Psoas muscle (tissue), 8 donors: ENCODE measurements at places on chromosomes 2 and 18.

GRCh38 chr2:11502740-11503292 is 31.0 kb upstream of the GREB1 start:
- no peak for DNase-seq

- DNase-seq, result no peak
Measured at GRCh38 chr2:20448246-20448976, 1.5 kb downstream of the RHOB start.

GRCh38 chr2:49973436-49973835 is 819.1 kb upstream of the FSHR start:
- no peak for DNase-seq

- DNase-seq, result no peak
Measured at GRCh38 chr2:68237976-68238580, 14.3 kb downstream of the PPP3R1 start.

DNA sequence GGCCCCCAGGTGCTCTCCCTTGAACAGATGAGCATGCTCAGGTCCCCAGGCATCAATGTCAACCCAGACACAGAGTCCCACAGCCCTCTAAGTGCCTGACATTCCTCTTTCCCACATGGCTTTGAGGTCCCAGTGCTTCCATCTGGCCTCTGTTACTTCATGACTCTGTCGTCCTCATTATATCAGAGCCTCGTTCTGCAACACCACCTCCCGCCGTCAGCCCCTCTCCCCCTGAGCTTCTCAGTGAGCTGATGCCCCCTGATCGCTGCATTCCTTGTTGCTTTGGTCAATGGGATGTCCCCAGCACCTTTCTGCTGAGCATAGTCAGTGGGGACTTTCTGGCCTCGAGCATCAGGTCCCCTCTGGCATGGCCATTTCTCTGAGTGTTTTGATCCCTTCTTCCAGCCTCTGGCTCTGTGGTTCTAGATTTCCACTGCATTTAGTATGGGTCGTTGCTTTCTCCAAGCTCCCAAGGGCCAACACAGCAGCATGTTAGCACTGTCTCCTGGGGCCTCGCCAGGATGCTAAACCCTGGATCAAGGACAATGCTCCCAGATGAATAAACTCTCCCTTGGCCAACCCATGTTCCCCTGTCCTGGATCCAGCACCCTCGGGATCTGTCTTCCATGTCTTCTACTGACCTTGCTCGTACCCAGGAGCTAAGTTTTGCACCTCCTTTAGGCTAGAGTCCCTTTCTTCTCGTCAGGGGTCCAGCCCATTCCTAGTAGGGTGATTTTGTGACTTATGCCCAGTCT is 143.2 kb upstream of the TWIST2 start:
- no peak for DNase-seq

- DNase-seq, result no peak
Measured at GRCh38 chr18:78913395-78913794, 66.2 kb upstream of the SALL3 start.

GRCh38 chr2:861655-862354 is 88.8 kb upstream of the SNTG2 start:
- DNase-seq, result no peak

GRCh38 chr2:171237751-171238505 is 77.2 kb upstream of the TLK1 start:
- DNase-seq, result no peak

- DNase-seq, result no peak
Measured at GRCh38 chr18:10190564-10190963, 263.9 kb upstream of the APCDD1 start.

DNA sequence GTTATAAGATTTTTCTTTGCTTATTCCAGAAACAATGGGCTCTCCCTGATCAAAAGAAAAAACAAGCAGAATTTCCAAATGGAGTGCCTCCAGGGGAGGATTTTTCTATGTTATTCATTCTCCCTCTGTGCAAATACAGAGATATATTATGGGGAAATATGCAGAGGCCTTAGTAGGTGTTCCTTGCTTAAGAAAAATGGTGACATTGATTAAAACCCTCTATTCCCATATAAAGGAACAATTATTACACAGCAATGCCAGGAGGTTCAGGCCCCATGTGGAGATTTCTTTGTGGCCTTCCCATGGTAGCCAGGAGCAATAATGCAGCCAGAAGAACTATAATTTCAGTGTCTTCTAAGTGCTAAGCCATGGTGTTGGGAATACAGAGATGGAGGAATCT is 255.9 kb upstream of the CXCR4 start:
- DNase-seq, result no peak

- no peak for DNase-seq
Measured at GRCh38 chr2:98808546-98808945, 77.6 kb upstream of the MGAT4A start.

- peak; percentile 38 for DNase-seq
Measured at GRCh38 chr2:24824071-24824588, 30.9 kb downstream of the CENPO start.

GRCh38 chr2:17317439-17317976 is 200.7 kb downstream of the RAD51AP2 start:
- DNase-seq, result no peak

DNA sequence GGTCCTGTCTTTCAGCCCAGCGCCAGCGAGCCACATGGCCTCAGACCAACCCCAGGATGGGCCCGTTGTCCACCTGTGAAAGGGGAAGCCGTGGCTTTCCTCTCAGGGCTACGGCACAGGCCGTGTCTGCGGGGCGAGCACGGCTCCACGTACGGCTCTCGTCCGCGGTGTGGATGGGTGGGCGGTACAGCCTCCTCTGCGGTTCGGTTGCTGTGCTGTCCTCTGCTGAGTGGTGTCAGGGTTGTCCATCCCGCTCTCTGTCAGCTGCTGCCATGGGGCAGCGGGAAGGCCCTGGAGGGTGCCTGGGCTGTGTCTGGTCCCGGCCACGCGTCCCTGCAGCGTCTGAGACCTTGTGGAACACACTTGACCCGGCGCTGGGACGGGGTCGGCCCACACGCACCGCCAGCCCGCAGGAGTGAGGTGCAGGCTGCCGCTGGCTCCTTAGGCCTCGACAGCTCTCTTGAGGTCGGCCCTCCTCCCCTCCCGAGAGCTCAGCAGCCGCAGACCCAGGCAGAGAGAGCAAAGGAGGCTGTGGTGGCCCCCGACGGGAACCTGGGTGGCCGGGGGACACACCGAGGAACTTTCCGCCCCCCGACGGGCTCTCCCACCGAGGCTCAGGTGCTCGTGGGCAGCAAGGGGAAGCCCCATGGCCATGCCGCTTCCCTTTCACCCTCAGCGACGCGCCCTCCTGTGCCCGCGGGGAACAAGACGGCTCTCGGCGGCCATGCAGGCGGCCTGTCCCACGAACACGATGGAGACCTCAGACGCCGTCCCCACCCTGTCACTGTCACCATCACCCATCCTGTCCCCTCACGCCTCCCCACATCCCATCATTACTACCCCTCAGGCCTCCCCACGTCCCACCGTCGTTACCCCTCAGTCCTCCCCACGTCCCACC is 128.7 kb downstream of the NFATC1 start:
- no peak for DNase-seq

DNA sequence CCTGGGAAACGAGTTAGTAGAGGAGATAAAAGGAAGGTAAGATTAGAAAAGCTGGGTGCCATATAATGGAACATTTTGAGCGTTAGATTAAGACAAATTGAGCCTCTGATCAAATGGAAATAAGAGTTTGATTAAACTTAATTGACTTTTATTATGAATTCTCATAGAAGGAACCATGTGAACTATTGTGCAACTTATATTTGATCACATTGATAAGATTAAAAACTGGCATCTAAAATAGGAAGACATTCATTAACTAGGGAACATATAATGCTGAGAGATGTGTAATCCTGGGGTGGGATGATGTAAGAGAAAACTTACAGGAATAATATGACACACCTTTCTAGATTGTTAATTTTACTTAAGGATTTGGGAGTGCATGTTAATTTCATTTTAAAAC is 22.5 kb downstream of the TBR1 start:
- no peak for DNase-seq

DNA sequence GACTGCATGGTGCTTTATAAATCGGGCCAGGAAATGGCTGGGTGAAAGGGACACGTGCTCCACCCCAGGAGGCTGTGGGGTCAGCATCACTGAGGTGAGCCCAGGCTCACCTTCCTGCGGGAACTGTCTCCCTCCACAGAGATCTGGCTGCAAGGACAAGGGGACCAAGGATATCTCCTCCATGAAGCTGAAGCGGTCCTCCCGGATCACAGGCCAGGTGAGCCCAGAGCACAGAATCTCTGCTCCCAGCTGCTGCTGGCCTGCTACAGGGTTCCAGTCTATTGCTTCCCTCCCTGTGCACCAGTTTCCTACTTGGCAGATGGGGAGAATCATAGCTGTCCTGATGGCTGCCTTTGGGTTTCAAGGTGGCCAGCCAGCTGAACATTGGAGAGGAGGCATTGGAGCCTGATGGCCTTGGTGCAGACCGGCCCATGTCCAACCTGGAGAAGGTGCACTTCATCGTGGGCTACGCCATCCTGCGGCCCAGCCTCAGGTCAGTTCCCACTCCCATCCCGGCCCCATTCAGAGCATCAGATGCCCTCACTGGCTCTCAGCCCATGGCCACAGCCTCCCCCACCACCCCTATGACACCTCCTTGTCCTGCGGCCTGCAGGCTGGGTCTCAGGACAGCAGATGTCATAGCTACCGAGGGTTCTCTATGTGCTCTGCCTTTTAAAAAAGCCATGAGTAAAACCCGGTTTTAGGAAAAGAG is 33.7 kb upstream of the GPR17 start:
- no peak for DNase-seq

DNA sequence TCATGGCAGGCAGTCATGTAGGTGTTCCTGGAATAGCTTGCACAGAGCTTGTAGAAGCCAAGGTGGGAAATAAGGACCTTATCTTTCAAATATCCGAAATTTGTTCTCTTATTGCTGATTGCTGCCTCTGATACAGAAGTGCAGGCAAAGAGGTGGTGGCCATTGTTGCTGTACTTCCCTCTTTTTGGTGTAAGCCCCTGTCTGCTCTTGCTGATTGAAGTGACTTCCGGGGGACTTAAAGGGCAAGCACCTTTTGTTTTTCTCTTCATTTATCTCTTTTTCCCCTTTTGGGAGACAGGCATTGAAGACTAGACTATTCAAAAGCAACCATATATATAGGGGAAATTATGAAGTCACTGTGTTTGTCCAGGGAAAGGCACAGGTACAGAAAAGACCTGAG is 131.6 kb upstream of the OTX1 start:
- DNase-seq, result no peak

- no peak for DNase-seq
Measured at GRCh38 chr18:49170925-49171505, 220.2 kb upstream of the SMAD7 start.

- no peak for DNase-seq
Measured at GRCh38 chr18:44742126-44742525, 61.4 kb downstream of the SETBP1 start.

- no peak for DNase-seq
Measured at GRCh38 chr18:3081584-3081991, 68.6 kb upstream of the LPIN2 start.

GRCh38 chr2:176851200-176851888 is 361.2 kb upstream of the HNRNPA3 start:
- DNase-seq, result no peak

GRCh38 chr2:135009339-135009738 is 37.9 kb downstream of the MAP3K19 start:
- DNase-seq, result no peak

GRCh38 chr2:1563943-1564891 is 151.0 kb downstream of the TPO start:
- no peak for DNase-seq

GRCh38 chr2:135168204-135168856 is 116.2 kb downstream of the RAB3GAP1 start:
- no peak for DNase-seq

DNA sequence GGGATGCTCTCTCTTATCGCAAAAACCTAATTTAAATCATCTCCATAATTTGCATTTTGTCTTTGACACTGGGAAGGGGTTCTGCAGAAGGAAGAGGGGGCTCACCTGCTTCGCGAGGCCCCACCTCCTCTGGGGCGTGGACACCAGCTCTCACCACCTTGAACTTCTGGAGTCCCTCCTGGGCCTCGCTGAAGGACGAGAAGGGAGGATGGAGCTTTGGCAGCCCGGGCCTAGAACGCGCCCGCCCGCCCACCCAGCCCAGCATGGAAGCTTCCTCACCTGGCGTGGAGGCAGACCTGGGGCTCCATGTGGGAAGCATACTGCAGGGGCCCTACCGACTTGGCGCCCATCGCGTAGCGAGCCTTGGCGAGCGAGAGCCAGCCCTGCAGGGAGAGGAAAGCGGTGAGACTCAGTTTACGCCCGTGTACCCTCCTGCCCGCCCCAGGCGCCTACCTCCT is 1.1 kb upstream of the IMP4 start:
- no peak for DNase-seq

- no peak for DNase-seq
Measured at GRCh38 chr2:98155716-98156115, 68.7 kb downstream of the VWA3B start.

DNA sequence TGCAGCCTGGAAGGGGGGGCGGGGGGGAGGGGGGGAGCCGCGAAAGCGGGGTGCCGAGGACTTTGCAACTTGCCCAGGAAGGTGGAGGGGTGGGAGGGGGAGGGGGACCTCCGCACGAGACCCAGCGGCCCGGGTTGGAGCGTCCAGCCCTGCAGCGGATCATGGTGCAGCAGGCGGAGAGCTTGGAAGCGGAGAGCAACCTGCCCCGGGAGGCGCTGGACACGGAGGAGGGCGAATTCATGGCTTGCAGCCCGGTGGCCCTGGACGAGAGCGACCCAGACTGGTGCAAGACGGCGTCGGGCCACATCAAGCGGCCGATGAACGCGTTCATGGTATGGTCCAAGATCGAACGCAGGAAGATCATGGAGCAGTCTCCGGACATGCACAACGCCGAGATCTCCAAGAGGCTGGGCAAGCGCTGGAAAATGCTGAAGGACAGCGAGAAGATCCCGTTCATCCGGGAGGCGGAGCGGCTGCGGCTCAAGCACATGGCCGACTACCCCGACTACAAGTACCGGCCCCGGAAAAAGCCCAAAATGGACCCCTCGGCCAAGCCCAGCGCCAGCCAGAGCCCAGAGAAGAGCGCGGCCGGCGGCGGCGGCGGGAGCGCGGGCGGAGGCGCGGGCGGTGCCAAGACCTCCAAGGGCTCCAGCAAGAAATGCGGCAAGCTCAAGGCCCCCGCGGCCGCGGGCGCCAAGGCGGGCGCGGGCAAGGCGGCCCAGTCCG is 540 bp downstream of the SOX11 start:
- no peak for DNase-seq

GRCh38 chr2:203122317-203122986 is 107.8 kb downstream of the NBEAL1 start:
- no peak for DNase-seq

DNA sequence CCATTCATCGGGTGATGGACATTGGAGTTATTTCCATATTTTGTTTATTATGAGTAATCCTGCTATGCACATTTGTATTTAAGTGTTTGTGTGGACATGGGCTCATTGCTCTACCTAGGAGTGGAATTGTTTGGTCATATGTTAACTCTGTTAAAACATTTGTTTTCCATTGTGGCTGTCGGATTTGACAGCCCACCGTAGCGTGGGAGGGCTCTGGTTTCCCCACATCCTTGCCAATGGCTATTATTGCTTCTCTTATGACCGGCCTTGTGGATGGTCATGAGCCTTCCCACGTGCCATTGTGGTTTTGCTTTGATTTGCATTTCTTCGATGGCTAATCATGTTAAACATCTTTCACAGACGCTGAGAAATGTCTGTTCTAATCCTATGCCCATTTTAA is 92.0 kb downstream of the ZNF236 start:
- no peak for DNase-seq

- no peak for DNase-seq
Measured at GRCh38 chr2:181399027-181399426, 58.2 kb upstream of the ITGA4 start.

GRCh38 chr2:176160986-176161824 is 4.1 kb downstream of the HOXD3 start:
- no peak for DNase-seq
